ENCODE measurements at places on chromosomes 7 and 10. TPM values are rescaled to one million over a fixed set of nuclear protein-coding genes. Genes with fewer than 3 reads are reported as not detected.

SCART1 gene
- total RNA-seq, result 4.7 TPM

MOGAT3 gene
- not detected for total RNA-seq

DNA sequence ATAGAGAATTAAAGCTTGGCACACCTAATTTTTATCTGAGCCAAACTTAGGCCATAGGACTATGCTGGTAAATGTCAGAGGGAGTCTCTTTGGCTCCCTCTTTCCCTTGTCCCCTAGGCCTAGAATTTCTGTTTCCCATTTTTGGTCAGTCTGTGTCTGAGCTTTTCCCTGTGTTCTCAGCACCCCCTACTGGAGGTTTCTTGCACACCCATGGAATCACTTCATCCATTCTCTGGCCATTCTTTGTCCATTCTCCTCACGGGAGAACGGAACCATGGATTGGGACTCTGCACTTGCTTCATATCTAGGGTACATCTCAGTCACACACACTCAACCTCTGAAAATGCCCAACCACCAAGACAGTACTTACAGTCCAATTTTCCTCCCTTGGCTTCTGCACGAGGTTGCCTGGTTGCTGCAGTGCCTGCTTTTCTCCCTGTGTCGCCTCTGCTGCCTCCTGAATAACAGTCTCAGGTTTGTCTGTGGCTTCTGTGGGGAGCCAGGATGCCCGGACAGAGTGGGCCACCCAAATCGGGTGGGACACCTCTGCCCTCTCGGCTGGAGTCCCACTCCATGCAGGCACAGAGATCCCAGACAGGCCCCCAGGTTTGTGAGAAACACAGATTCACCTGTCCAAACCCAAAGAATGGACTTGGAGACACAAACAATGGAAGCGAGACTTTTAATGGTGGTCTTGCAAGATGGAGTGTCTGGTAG, 35.1 kb upstream of the DNAH11 start:
- DNase-seq, result no peak

GRCh38 chr10:73920089-73920488, 9.2 kb downstream of the PLAU start:
- peak; percentile 70 for DNase-seq

DNA sequence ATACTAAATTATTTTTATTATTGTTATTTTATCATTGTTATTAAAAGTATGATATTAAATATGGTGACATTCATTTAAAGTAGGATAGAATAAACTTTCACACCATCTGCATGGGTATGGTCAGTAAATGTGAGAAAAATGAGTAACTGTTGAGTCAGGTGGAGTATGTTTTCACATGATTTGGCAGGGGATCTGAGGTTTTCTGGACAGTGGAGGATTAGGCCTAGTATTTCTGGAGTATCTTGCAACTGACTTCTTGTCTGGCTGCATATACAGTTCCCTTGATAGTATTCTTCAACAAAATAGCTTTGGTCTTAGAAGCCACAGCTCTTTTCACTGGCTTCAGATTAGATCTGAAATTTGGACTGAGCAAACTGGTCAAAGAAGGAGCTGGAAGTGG, 54.5 kb downstream of the GBF1 start:
- DNase-seq, result no peak

DNA sequence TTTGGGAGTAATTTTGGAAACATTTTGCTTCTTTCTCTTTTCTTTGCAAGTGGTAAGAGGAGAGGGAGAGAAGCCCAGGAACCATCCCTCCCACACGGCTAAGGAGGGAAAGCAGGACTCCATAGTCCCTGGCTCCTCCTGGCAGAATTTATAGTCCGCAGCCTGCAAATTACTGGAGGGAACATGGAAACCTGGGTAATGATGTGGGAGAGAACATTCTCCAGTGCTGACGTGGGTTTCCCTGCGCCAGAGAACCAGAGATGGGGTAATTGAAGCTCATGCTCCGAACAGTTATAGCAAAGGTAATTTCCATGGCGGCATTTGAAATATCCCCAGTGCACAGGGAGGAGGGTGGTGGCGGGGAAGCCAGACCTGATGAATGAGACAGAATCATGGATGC, 320.4 kb downstream of the RPS24 start:
- DNase-seq, result no peak
